H1 (cell line): ENCODE measurements at places on chromosomes 2 and 18. TPM values are rescaled to one million over a fixed set of nuclear protein-coding genes. Genes with fewer than 3 reads are reported as not detected.

DNA sequence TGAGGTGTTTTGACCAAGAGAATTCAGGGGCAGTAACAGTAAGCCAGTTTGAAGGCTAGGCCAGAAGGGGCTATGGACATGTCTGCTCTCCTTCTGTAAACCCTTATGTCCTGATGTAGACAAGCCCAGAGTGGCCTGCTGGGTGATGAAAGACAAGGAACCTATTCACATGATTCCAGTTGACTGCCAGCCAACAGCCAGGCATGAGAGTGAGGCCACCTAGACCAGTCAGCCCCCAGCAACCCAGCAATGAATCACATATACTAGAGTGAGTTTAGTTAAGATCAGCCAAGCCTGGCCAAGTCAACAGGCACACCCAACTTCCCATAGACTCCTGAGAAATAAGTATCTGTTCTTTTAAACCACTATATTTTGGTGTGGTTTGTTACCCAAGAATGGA is 1889.7 kb upstream of the CELF4 start:
- no peak for DNase-seq
- H3K4me3 ChIP-seq, result no peak overlapping the region
- H3K27me3 ChIP-seq, result no peaks in the 10 kb centered on the region
- H3K27ac ChIP-seq, result no peak overlapping the region

GRCh38 chr2:22600999-22601398 is 784.0 kb upstream of the KLHL29 start:
- H3K27me3 ChIP-seq, result no peaks in the 10 kb centered on the region
- no peak overlapping the region for H3K27ac ChIP-seq
- DNase-seq, result no peak
- H3K4me1 ChIP-seq, result no peaks in the 10 kb centered on the region
- no peak overlapping the region for H3K4me3 ChIP-seq

GRCh38 chr2:95380280-95380679 is 22.2 kb upstream of the FAHD2A start:
- DNase-seq, result no peak
- H3K4me1 ChIP-seq, result no peaks in the 10 kb centered on the region
- H3K4me3 ChIP-seq, result no peak overlapping the region
- no peak overlapping the region for H3K27ac ChIP-seq
- no peaks in the 10 kb centered on the region for H3K27me3 ChIP-seq

DNA sequence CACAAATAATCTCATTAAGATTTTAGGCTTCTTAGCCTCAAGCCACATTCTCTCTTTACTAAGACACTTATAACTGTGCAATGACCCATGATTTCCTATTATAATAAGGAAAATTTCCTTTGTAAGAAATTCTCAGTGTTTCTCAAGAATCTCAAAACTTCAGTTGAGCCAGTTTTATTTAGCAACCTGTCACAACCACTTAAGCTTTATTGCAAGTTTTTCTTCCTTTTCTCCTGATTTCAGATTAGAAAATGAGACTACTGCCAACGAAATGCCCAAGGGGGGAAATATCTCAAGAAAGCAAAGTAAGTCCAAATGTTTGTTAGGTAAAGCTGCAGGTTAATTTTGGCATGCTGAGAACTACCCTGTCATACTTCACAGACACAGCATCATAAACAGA is 178.5 kb downstream of the THADA start:
- no peaks in the 10 kb centered on the region for H3K27me3 ChIP-seq
- no peak overlapping the region for H3K4me3 ChIP-seq
- H3K4me1 ChIP-seq, result no peaks in the 10 kb centered on the region
- no peak for DNase-seq
- no peaks in the 10 kb centered on the region for H3K36me3 ChIP-seq

- DNase-seq, result no peak
- H3K27ac ChIP-seq, result no peak overlapping the region
- H3K27me3 ChIP-seq, result no peaks in the 10 kb centered on the region
- no peak overlapping the region for H3K4me3 ChIP-seq
- H3K36me3 ChIP-seq, result no peaks in the 10 kb centered on the region
These were observed 325.3 kb upstream of the RND3 start for GRCh38 chr2:150812664-150813367.

GRCh38 chr2:65165558-65165957 is 35.7 kb upstream of the RAB1A start:
- no peak overlapping the region for H3K27ac ChIP-seq
- H3K4me3 ChIP-seq, result no peak overlapping the region
- no peaks in the 10 kb centered on the region for H3K4me1 ChIP-seq
- DNase-seq, result no peak

- H3K27me3 ChIP-seq, result no peaks in the 10 kb centered on the region
- H3K4me3 ChIP-seq, result no peak overlapping the region
- no peak overlapping the region for H3K27ac ChIP-seq
- no peaks in the 10 kb centered on the region for H3K36me3 ChIP-seq
These were observed 41.2 kb downstream of the CCDC68 start for GRCh38 chr18:54918060-54918459.

DNA sequence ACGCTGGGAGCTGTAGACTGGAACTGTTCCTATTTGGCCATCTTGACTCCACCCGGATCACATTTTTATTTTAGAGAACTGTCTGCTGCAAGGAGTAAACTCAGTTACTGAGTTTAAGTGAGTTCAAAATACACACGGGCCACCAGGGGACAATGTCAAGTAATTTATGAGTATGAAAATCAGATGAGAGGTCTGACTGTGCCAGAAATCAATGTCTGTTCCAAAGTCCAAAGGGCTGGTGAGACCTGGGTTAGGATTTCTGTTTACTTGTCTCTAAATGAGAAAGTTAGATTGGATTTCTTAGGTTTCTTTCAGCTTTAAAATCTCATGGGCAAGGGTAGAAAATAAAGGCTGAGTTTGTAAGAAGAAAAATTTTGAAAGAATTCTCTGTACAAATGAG is 465.8 kb upstream of the MEIS1 start:
- no peak overlapping the region for H3K27ac ChIP-seq
- H3K36me3 ChIP-seq, result no peaks in the 10 kb centered on the region
- DNase-seq, result no peak

DNA sequence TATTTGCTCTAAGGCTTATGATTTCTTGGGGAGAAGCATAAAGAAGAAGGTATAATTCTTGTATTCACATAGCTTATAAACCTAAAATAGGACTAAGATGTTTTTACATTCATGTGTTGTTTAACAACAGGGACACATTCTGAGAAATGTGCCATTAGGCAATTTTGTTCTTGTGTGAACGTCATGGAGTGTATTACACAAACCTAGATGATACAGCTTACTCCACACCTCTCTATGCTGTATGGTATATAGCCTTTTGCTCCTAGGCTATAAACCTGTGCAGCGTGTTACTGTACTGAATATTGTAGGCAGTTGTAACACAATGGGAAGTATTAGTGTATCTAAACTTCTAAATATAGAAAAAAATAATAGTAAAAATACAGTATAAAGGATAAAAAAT is 92.1 kb downstream of the PHLPP1 start:
- no peaks in the 10 kb centered on the region for H3K36me3 ChIP-seq
- no peak overlapping the region for H3K4me3 ChIP-seq
- no peaks in the 10 kb centered on the region for H3K4me1 ChIP-seq
- H3K27ac ChIP-seq, result no peak overlapping the region
- DNase-seq, result no peak

DNA sequence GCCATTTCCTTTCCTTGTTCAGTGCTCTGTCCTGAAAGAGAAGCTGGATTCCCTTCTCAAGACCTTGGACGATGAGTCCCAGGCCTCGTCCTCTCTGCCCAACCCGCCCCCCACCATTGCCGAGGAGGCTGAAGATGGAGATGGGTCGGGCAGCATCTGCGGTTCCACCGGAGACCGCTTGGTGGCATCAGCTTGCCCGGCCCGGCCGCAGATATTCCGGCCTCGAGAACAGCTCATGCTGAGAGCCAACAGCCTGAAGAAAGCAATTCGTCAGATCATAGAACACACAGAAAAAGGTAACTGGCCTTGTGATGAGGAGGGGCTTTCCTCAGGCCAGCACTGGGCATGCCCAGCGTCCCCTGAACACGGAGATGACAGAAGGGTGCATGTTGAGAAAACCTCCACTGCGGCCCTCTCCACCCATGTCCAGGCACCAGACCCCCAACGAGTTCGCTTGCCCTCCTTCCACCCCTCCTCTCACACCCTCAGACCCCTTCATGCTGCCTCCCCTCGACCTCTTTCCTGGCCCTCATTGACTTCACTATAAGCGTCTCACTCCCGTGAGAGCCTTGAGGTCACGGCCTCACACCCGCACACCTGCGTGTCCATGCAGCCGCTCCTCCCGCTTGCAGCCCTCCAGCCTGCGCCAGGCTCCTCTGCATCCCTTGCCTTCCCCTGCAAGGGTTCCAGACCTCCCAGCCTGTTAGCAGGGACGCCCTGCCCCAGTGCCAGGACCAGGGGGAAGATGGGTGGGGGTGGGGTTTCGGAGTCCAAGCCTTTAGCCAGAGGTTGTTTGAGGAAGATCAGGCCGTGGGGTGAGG is 95.0 kb downstream of the DGKD start:
- H3K4me1 ChIP-seq, result no peaks in the 10 kb centered on the region
- no peak overlapping the region for H3K4me3 ChIP-seq
- H3K27ac ChIP-seq, result no peak overlapping the region
- DNase-seq, result peak; percentile 38

DNA sequence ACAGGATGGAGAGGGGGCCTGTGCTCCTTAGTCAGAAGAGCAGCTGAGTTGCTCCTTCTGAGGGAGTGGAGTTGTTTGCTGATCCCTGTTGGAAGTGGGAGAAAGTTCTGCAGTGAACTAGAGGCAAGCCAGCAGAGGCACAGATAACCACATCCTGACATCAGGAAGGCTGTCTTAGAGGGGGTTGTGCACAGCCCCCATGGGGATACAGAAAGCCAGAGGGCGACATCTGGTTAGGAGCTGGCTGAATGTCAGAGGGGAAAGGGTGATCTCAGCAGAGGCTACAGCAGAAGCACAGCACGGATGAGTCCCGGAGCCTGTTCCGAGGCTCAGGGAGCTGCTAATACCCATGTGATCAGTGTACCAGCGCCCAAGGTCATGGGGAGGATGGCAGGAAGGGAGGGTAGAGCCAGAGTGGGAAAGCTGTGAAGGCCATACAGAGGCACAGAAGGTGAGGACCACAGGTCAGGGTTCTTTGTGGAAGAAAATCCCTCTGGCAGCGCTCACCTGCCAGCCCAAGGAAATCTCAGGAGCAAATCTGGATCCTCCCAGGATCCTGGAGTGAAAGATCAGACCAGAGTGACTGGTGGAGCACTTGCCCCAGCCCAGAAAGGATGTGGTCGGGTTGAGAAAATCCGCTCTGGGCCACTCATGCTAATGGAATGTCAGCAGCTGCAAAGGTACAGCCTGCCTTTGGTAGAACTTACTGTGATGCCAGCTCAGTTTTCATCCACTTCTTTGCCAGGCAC is 111.8 kb downstream of the STPG4 start:
- H3K4me3 ChIP-seq, result no peak overlapping the region
- DNase-seq, result peak; percentile 52
- no peaks in the 10 kb centered on the region for H3K36me3 ChIP-seq
- H3K27me3 ChIP-seq, result no peaks in the 10 kb centered on the region

CNDP1 gene
- not detected in 2 replicates for total RNA-seq

AMER3 gene
- 0.19 and 0.55 TPM in 2 replicates for total RNA-seq

GRCh38 chr2:170340693-170341068 is 162.7 kb downstream of the MYO3B start:
- DNase-seq, result no peak
- no peak overlapping the region for H3K27ac ChIP-seq
- no peak overlapping the region for H3K4me3 ChIP-seq
- no peaks in the 10 kb centered on the region for H3K36me3 ChIP-seq
- H3K27me3 ChIP-seq, result no peaks in the 10 kb centered on the region

DNA sequence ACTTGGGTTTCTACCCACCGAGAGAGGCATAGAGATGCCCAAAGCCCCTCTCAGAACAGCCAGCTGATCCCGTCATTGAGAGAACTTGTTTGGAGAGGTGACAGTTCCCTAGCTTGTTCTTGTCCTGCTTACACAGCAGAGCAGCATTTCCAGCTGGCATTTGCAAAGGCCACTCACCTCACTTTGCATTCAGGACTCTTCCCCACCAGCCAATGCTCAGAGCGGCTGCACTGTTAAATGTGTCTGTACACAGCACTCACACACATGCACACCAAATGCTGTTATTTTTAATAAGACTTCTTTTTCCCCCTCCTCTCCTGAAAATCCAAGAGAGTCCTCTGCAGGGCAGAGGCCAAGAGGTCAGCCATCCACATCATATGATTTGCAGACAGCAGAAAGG is 104.6 kb upstream of the SLC14A2 start:
- no peaks in the 10 kb centered on the region for H3K27me3 ChIP-seq
- H3K4me3 ChIP-seq, result no peak overlapping the region
- no peak overlapping the region for H3K27ac ChIP-seq

NEB gene
- 2.5 and 2.6 TPM in 2 replicates for total RNA-seq

CDCA7 gene
- total RNA-seq, result 75.7 and 80.4 TPM in 2 replicates

DNA sequence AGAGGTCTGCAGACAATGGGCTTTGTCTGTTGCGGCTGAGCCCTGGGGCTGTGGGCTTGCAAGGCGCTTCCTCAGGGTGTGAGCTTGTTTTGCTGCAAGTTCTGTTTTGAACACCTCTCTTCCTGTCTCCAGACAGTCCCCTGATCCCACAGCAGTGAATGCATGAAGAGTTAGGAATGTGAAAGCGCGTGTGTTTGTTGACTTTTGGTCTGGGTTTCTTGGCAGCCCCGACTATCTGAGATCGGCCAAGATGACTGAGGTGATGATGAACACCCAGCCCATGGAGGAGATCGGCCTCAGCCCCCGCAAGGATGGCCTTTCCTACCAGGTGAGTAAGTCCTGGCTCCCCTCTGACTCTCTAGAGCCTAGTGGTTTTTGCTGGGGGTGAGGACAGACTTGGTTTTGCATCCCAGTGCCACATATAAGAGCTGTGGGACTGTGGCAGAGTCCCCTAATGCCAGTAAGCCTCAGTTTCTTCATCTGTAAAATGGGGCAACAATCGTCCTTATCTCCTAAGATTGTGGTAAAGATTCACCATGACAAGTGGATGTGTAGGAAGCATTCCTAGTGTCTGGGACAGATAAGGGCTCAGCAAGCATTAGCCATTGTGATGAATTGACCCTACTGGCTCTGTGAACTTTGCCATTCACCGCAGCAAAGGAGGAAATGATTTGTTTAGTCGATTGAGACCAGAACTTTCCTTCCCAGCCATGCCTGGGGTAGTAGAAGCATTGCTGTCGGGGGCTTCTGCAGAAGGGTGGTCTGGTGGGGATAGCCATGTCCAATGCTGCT is 3.0 kb downstream of the LBH start:
- H3K4me3 ChIP-seq, result no peak overlapping the region
- H3K36me3 ChIP-seq, result no peaks in the 10 kb centered on the region
- peaks cover 23% of the 10 kb centered on the region for H3K27me3 ChIP-seq

CTAGE1 gene
- total RNA-seq, result not detected in 2 replicates

REG3A gene
- not detected in 2 replicates for total RNA-seq

DNA sequence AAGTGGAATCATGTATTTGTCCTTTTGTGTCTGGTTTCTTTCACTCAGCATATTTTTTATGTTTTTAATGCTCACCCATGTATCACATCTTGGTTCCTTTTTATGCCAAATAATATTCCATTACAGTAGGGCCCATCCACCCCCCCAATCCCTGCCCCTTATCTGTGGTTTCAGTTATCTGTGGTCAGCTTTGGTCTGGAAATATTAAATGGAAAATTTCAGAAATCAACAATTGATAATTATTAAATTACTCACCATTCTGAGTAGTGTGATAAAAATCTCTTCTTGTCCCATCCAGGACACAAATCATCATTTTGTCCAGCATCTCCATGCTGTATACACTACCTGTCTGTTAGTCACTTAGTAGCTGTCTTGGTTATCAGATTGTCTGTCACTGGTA is 66.7 kb downstream of the BIRC6 start:
- no peak overlapping the region for H3K27ac ChIP-seq
- H3K4me1 ChIP-seq, result no peaks in the 10 kb centered on the region
- no peaks in the 10 kb centered on the region for H3K36me3 ChIP-seq
- no peaks in the 10 kb centered on the region for H3K27me3 ChIP-seq
- no peak overlapping the region for H3K4me3 ChIP-seq

- no peak overlapping the region for H3K4me3 ChIP-seq
- DNase-seq, result no peak
- peaks cover 7% of the 10 kb centered on the region for H3K4me1 ChIP-seq
- no peak overlapping the region for H3K27ac ChIP-seq
- H3K27me3 ChIP-seq, result peaks cover 10% of the 10 kb centered on the region
These were observed 3.7 kb upstream of the NRP2 start for GRCh38 chr2:205678541-205679142.
